ENCODE measurements at places on chromosomes 3 and 15. TPM values are rescaled to one million over a fixed set of nuclear protein-coding genes. Genes with fewer than 3 reads are reported as not detected.

GRCh38 chr15:62296756-62297507 is 131.8 kb upstream of the C2CD4B start:
- no peak overlapping the region for H3K4me3 ChIP-seq
- no peaks in the 10 kb centered on the region for H3K27me3 ChIP-seq
- H3K27ac ChIP-seq = no peak overlapping the region
- H3K36me3 ChIP-seq = no peaks in the 10 kb centered on the region
- no peak for DNase-seq
- H3K4me1 ChIP-seq = no peaks in the 10 kb centered on the region

DNA sequence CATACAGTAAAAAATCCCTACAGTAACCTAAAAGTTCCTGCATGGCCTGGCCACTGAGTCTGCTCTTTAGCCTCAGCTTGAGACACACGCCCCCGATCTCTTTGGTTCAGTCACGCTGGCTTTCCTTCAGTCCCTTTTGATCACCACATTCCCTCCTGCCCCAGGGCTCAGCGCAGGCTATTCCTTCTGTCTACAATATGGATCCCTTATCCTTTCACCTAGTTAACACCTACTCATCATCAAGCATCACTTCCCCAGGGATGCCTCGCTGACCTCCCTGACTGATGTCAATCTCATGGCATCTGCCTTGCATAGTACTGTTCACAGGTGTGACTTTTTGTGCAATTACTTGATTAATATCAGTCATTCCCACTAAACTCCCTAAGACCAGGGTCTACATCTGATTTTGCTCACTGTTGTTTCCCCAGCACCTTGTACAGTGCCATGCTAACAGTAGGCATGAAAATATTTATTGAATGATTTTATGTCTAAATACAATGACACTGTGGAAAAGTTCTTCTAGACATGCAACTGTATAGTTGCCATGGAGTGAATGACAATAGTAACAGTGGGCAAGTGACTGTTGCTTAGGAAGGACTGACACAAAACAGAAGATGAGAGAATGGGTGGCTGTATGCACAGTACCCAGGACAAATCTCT is at the start of gene SNTN:
Gene SNTN, plus strand, starts transcription at position 610 of the 660 bp plus-strand sequence. Its CDS starts 13 bp downstream, at position 623.
- H3K4me1 ChIP-seq = no peaks in the 10 kb centered on the region
- H3K36me3 ChIP-seq = no peaks in the 10 kb centered on the region
- DNase-seq = no peak
- no peak within 1 kb of the TSS for H3K4me3 ChIP-seq
- H3K27ac ChIP-seq = no peak within 1 kb of the TSS
- H3K27me3 ChIP-seq = no peaks in the 10 kb centered on the region

DNA sequence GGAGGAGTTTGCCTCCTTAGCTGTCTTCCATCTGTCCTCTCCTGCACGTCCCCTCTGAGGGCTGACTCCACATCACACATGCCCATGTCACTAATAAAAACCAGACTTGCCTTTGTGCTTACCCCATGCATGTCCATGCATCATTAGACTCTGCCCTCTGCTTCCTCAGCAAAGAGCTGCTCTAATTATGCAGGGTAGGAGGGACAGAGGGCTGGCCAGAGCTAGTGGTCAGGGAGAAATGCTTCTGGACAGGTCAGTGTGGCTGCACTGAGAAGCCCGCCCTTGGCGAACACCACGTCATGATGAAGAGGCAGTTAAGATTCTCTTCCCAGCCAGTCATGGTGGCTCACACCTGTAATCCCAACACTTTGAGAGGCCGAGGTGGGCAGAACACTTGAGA is 8.9 kb downstream of the CA12 start:
- no peaks in the 10 kb centered on the region for H3K36me3 ChIP-seq
- no peaks in the 10 kb centered on the region for H3K27me3 ChIP-seq
- no peak overlapping the region for H3K4me3 ChIP-seq

- H3K27me3 ChIP-seq = no peaks in the 10 kb centered on the region
- no peaks in the 10 kb centered on the region for H3K4me1 ChIP-seq
- DNase-seq = no peak
- no peak overlapping the region for H3K4me3 ChIP-seq
These were observed 8.7 kb downstream of the SPSB4 start for GRCh38 chr3:141059816-141060215.

- no peak for DNase-seq
- no peaks in the 10 kb centered on the region for H3K27me3 ChIP-seq
- no peak overlapping the region for H3K27ac ChIP-seq
- no peaks in the 10 kb centered on the region for H3K4me1 ChIP-seq
- H3K4me3 ChIP-seq = no peak overlapping the region
These were observed 896.0 kb downstream of the MCTP2 start for GRCh38 chr15:95127356-95127755.

DNA sequence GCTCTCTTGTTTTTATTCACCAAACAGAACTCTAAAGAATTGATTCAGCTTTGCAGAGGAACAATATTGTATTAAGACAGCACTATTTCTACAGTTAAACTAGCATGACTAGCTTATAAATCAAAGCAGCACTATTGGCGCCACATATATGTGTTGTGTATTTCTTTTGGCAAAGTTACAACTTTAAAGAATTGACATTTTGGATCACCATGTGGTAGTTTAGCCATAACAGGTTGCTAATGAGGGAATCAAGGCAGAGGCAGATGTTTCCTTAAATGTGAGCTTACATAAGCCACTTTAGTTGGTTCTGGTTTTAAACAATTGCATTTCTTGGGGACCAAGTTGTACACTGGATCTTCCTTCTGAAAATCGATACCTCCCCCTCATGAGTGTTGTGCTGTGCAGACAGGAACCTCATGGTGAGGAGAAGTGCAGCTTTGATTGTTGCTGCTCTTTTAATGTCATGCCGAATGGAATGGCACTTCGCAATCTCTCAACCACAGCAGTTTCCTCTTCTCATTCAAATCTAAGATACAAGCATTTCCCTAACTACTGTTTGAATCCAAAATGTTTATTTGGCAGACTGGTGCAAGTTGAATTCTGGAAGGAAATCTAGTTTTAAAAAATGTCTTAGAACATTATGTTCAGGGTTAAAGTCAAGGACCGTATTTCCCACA is 151.2 kb downstream of the MYRIP start:
- H3K36me3 ChIP-seq = no peaks in the 10 kb centered on the region
- no peak for DNase-seq
- no peak overlapping the region for H3K4me3 ChIP-seq
- peak overlapping the region; percentile 50 for H3K27ac ChIP-seq
- peaks cover 18% of the 10 kb centered on the region for H3K4me1 ChIP-seq

DNA sequence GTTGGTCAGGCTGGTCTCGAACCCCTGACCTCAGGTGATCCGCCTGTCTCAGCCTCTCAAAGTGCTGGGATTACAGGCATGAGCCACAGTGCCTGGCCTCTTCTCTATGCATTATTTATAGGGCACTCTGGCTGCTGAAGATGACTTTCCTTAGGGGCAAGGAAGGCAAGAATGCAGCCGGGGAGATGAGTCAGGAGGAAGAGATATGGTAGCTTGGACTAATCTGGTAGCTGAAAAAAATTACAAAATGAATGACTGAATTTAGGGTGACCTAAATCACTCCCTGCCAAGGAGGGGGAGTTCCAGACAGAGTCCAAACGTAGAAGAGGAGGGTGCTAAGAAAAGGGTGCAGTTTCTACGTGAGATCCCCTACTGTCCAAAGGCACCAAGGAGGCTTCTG is 14.2 kb downstream of the RHCG start:
- no peaks in the 10 kb centered on the region for H3K4me1 ChIP-seq
- H3K27ac ChIP-seq = no peak overlapping the region
- H3K27me3 ChIP-seq = no peaks in the 10 kb centered on the region

GRCh38 chr3:132084982-132085381 is 50.2 kb upstream of the CPNE4 start:
- no peaks in the 10 kb centered on the region for H3K4me1 ChIP-seq
- H3K27me3 ChIP-seq = no peaks in the 10 kb centered on the region
- no peak overlapping the region for H3K4me3 ChIP-seq
- DNase-seq = no peak
- no peaks in the 10 kb centered on the region for H3K36me3 ChIP-seq

DNA sequence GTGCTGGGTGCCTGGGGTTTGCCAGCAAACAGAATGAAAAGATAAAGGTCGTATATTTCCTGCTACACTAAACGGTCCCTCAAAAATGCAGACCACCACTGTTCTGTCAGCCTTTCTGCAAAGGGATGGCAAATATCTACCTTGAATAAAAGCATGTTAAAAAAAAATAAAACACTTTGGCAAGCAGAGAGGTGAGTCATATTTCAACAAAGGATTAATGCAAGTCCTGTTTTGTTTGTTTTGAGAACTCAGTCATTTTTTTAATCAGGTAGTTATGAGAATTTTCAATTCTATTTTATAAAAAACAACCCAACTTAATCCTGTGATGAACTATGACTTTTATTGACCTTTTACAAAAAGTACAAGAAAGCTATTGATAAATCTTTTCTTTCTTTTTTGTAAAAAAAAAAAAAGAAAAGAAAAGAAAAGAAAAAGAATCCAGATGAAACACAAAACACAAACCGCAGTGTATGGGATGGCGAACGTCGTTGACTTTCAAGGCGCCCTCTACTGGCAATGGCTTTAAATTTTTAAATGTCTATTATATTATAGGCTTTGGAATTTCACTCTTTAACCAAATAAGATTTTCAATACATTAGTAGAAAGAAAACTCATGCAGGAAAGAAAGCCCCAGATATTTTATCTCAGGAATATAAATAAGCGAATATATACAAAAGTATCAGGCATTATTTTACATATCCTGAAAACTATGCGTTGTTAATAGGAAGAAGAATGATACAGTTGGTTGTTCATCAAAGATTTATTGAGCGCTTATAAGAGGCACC is 87.8 kb downstream of the NCEH1 start:
- no peaks in the 10 kb centered on the region for H3K36me3 ChIP-seq
- H3K4me1 ChIP-seq = no peaks in the 10 kb centered on the region
- H3K27ac ChIP-seq = no peak overlapping the region

- H3K4me3 ChIP-seq = no peak overlapping the region
- H3K27ac ChIP-seq = no peak overlapping the region
- no peaks in the 10 kb centered on the region for H3K36me3 ChIP-seq
- no peaks in the 10 kb centered on the region for H3K4me1 ChIP-seq
- no peaks in the 10 kb centered on the region for H3K27me3 ChIP-seq
These were observed 157.4 kb upstream of the CTNNB1 start for GRCh38 chr3:41041899-41042298.

- no peak for DNase-seq
- peak overlapping the region; percentile 66 for H3K4me3 ChIP-seq
- H3K4me1 ChIP-seq = peaks cover 12% of the 10 kb centered on the region
- H3K27ac ChIP-seq = peak overlapping the region; percentile 68
- no peaks in the 10 kb centered on the region for H3K27me3 ChIP-seq
These were observed 830 bp downstream of the SEMA4B start for GRCh38 chr15:90201944-90202375.

DNA sequence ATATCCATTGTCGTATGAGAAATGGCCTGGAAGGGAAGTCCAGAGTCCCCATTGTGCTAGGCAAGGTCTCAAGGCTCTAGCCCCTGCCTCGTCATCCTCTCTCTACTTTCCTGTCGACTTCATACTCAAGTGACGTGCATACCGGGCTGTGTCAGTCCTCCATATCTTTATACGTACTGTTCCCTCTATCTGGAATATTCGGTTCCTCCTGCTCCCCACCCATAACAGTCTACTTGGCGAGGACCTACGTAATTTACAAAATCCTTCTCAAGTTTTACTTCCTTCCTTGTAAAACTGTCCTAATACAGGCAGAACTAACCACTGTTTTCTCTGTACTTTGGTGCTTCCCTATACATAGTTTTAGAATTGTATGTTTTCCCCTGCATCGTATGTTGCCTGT is 2.2 kb upstream of the ALPK3 start:
- H3K4me3 ChIP-seq = no peak overlapping the region
- no peaks in the 10 kb centered on the region for H3K36me3 ChIP-seq
- H3K27me3 ChIP-seq = no peaks in the 10 kb centered on the region
- H3K4me1 ChIP-seq = peaks cover 23% of the 10 kb centered on the region
- no peak for DNase-seq

- no peak overlapping the region for H3K4me3 ChIP-seq
- H3K4me1 ChIP-seq = no peaks in the 10 kb centered on the region
- H3K36me3 ChIP-seq = no peaks in the 10 kb centered on the region
- H3K27me3 ChIP-seq = no peaks in the 10 kb centered on the region
- DNase-seq = no peak
- no peak overlapping the region for H3K27ac ChIP-seq
These were observed 10.4 kb downstream of the CYP8B1 start for GRCh38 chr3:42865256-42865655.

The PSTPIP1 gene
- total RNA-seq = 14.6 TPM

The GOLGA8J gene
- total RNA-seq = 0.75 TPM

The DMXL2 gene
- total RNA-seq = 8.6 TPM

The ATP13A5 gene
- total RNA-seq = not detected

The CDHR4 gene
- total RNA-seq = not detected

The SNX22 gene
- 0.53 TPM for total RNA-seq

The TM4SF18 gene
- 6.2 TPM for total RNA-seq

The RBP2 gene
- total RNA-seq = not detected

The ST8SIA2 gene
- not detected for total RNA-seq

The GTF2A2 gene
- total RNA-seq = 1.4 TPM
